Stimulated activated CD8-positive, alpha-beta memory T cell treated with anti-CD3 and anti-CD28 coated beads, Interleukin-7, amount 100 ng/mL, for 1 hour (primary cell): ENCODE measurements at places on chromosomes 2 and 18.

DNA sequence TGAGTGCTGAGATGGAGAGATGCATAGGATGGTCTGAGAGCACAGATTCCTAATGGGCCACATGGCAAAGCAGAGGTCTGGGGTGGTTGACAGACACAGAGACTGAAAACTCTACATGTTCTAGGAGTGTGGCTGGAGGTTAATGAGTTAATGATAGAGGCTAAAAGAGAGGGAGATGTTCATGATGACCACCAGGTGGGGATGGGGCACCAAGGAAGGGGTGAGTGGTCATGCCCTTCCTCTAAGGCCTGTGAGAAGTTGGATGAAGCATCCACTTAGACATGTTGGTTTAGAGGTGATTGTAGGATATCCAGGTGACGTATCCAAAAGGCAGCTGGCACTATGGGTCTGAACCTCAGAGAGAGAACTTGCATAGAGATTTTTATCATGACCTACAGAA lies 102.1 kb downstream of the LRP2 start:
- DNase-seq, result no peak

DNA sequence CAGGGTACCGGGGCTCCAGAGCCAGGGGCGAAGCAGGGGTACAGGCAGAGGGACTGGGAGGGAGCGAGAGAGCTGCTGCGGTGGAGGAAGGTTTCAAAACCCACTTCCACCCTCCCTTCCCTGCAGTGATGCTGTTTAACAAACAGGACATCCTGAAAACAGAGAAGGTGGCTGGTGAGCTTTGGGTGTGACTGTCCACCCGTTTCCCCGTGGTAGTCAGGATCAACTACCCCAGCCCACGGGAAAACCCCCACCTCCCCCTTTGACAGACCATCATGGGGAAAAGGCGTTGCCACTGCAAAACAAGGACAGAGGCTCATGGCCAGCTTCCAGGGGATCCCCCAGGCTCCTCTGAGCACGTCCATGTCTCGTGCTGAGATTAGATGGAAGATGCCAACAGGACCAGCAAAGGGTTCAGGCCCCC lies 12.9 kb downstream of the TMEM185B start:
- no peak for DNase-seq

- no peak for DNase-seq
Observed at GRCh38 chr2:38248255-38248654, 128.8 kb downstream of the ATL2 start.

DNA sequence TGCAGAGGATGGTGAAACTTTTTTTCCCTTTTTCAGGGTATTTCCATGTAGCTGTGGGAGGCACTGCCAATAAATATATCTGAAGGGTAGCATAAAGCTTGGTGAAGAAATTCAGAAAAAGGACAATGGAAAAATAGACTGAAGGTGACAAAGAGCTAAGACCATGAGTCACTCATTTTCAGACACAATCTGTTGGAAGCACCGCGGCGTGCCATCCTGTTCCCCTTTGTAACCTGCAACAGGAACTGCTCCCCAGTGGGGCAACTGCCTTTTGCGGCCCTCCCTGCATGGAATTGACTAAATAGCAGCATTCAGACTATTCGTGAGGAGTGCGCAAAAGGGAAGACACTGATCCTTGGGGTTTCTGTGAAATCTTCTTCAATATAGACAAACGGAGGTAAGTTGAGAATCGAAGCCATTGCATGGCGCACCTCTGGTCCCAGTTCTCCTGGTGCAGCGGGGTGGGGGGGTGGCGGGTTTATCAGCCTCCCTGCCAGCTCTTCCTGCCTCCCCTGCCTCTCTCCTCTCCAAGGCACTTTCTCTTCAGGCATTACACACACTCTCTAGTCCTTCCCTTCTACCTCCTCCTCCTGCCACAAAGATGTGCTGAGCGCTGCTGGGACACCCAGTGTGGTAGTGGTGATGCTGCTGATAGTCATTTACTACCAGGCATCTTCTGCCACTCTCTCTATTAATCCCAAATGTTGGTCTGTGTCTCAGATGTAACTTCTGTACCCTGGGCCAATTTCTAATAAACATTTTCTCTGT lies 126.2 kb upstream of the TMEM200C start:
- no peak for DNase-seq

DNA sequence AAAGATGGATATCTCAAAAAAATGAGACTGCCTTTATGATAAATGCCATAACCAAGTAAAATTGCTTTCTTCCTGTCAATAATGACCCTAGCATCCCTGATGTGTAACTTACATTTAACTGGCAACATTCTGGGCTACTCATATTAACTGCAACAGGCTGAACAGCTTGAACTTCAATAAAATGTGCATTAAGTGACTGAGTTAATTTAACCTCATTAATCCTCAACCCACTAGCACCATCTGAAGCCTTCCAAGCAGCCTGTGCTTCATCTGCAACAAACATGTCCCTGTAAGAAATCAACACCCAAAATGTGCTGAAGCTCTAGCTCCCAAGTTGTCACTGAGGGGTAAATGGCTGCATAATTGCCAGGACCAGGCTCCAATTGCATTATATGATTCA lies 296.2 kb upstream of the ZC3H15 start:
- DNase-seq, result no peak

GRCh38 chr2:47223980-47224379 lies 68.9 kb upstream of the STPG4 start:
- DNase-seq, result no peak

DNA sequence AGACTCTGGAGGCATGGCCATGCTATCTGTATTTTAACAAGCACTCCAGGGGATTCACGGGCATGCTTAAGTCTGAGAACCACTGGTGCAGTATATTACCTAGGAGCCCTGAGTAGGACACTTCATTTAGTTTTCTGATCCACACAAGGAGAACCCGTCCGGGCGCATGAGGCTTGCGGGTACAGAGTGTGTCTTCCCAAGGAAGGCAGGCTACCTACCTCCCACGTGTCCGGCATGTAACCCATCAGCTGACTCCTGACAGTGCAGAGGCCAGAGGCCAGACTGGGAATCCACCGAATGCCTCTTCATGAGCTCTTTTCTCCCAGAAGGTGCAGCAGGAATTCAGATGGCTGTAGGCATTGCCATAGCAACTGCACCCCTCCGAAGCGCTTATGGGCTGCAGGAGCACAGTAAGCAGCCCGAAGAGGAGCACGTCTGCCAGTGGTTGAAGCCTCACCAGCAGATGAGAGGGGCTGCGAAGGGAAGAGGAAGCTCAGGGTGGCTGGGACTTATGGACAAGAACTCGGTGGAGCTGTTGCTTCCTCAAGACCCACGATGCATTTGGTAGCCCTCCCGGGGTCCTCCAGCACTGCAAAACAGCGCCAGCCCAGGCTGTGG lies 33.8 kb upstream of the DNMT3A start:
- DNase-seq, result no peak

- no peak for DNase-seq
Observed at GRCh38 chr2:125405816-125406215, 1250.1 kb upstream of the GYPC start.

GRCh38 chr2:212975333-212975732 lies 176.1 kb downstream of the IKZF2 start:
- no peak for DNase-seq

DNA sequence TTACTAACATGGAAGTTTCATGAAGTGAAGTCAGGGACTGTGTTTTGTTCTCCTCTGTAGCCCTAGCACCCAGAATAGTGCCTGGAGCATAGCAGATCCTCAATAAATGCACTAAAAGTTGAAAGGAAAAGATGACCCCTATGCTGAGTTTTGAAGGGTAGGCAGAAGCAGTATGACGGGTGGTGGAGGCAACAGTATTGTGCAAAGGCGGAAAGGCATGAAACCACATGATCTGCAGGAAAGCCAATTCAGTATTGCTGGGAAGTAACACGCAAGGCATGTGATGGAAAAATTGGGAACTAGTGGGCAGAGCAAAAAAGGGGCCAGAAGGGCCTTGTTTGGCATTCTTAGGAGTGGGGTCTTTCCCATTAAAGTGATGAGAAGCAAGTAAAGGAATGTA lies 23.1 kb downstream of the DTNB start:
- DNase-seq, result no peak

DNA sequence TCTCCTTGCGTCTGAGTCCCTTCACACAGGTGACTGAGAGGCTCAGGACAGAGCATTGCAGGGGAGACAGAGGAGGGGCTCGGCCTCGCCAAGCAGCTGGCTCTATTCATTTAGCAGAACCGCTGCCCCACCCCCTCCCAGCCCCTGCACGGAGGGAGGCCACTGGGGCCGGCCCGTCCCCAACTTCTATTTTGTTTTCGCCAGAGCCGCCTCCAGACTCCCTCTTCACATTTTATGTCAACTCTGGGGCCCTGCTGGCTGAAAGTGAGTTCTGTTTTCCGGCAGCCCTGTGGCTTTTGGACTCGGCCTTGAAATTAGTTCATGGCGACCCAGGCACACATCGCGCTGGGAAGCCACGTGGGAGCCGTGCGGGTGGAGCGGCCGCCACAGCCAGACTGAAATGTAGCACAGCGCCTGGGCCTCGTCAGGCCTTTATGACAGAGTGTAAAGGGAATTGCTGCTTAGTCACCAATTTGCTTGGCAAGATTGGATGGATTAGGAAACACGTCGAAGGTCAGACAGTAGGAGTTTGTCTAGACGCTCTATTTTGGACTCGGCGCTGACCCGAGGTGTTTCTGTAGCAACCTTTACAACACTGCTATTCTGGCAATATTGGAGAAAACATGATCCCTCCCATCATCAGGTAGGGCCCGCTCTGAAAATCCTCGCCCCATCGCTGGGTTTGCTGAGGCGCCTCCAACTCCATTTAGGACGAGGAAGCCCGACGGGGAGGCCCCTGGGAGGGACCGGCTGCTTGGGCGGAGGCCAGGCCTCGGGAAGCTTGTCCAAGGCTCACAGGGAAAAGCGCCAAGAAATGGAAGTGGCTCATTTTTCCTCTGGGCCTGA lies 90.7 kb upstream of the CTDP1 start:
- no peak for DNase-seq

DNA sequence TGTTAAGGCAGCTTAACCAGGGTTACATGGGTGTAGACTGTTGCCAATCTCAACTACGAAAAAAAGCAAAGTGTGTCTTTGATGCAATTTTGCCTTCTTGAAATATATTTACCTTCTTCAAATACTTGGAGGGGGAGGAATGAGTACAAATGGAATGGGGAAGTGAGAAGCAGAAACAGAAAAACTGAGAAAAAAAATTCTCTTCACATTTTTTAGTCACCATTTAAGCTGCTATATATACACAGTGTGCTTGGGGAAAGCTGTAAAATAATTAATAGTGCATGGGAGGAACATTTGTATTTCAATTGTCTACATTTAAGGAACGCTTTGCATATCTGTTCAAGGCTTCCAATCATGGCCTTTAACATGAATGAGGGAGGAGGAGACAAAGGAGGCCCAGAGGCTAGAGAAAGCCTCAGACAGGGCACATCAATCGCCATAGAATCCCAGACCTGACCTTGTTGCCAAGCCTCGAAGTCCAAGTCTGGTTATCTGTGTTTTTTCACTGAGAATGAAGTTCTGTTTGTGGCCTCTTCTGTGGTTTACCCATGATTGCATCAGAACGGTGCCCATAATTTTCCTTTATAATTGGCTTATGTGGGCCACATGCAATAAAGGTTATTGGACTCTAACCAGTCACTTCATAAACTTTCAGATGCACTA lies 158.6 kb downstream of the PIK3C3 start:
- no peak for DNase-seq

DNA sequence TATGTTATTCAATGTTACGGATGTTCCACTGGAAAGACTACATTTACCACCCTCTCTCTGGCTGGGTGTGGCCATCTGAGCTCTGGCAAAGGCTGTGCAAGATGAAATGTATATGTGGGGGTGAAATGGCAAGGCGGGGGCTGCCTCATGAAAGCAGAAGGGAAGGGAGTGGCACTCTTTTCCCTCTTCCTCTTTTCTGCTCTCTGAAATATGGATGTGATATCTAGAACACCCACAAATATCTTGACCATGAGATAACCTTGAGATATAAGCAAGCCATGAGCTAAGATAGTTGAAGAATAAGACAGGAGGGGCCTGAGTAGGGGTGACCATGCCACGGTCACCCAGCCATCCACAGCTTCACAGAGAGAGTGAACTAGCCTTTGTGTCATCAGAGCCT lies 367.8 kb upstream of the ID2 start:
- no peak for DNase-seq

DNA sequence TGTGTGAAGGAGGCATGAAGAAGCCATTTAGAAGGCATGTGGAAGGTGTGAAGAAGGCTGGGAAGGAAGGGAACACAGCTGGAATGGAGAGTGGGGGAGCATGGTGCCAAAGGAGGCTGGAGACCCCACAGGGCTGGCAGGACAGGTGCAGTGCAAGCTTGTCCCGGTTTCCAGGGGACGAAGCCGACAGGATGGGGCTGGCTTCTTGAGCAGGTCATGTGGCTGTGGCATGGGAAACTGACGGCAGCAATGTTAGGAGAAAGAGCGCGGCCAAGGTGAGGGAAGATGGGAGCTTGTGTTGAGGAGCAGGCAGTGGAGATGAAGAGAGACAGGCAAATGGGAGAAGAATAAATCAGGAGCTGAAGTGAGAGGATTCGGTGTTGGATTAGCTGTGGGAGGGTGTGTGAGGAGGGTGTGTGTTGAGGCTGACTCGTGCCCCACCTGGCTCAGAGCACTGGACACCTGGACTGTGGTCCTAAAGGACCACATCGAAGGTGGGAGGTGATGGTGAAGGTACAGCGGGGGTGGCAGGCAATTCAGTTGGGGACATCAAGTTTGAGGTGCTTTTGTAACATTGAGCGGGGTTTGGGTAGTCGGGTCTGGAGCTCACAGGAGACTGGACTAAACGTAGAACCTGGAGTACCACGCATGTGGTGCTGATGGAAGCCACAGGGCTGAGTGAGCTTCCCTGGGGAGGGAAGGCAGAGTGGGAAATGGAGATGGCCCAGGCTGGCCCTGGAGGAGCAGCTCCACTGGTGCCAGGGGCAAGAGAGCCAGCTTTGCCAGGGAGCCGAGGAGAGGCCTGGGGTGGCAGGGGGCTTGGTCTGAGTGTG lies 165.6 kb upstream of the HDAC4 start:
- no peak for DNase-seq

GRCh38 chr2:60029566-60029883 lies 523.9 kb downstream of the BCL11A start:
- no peak for DNase-seq

DNA sequence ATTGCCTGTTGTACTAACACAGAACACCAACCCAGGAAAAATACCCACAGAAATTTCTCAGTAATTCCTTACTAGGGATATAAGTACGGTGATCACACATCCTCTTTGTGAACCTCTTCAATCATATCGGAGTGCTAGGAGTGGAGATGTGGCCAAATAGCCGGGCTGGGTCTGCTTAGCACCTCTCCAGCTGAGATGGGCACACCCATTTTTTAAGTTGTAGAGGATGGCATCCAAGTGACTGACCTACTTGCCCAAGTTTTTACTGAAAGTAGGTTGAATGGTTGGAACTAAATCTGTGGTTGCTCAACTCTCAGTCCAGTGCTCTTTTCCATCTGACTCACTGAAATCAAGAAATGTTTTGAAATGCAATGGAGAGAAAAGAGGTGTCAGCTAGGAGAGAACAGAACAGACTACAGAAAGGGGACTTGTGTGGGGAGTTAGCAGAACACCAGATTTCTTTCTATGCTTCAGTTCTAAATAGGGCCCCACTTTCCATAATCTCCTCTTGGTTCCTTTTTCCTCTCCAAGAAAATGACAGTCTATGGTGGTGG lies 68.7 kb upstream of the FSHR start:
- DNase-seq, result no peak
